Activated CD4-positive, alpha-beta T cell treated with anti-CD3 and anti-CD28 coated beads, Interleukin-2, amount 50 U/mL, for 4 hours (primary cell): ENCODE measurements at places on chromosomes 2 and 18.

DNA sequence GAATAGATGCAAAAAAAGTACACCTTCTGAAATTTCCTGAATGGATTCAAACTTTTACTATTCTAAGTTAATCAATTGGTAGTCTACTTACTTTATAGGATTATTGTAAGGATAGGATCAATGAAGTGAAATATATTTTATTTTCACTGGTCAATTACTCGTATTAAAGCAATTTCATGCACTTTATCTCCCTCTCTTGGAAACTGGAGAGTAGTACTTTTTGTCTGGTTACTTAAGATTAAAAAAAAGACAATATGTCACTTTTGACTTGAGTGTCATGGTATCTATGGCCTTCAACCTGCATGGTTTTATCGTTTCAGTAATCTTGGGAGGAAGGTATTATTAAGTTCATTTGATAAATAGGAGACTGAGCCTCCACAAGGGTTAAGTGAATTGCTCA is 1.0 kb upstream of the KYNU start:
- DNase-seq: no peak

- DNase-seq: no peak
Observed at GRCh38 chr2:217206016-217206725, 346.3 kb upstream of the TNP1 start.

DNA sequence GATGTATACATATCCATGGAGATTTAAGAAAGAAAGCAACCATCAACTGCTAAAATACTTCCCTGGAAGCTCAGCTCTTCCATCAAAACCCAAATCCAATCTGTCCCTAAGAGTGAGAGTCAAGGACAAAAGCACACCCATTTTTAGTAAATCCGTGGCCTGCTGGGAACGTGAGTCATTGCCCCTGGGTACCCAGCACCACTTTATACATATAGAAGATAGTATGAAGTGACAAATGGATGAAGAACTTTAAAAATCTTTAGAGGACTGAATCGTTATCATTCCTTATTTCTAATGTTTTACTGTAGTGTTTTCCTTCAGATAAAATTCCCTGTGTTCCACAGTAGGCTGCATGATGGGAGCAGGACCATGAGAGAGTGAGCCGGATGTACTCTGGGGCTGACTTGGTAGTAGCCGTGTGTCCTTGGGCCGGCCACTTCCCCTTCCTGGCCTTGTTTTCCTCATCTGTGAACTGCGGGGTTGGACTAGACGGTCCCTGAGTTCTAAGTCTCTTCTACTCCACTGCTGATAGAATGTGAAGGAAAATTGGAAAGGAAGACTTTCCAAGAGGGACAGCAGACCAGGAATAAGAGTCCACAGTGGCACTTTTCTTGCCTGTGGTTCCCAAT is 28.5 kb upstream of the CEP68 start:
- DNase-seq: no peak

GRCh38 chr2:141341444-141341843 is 789.4 kb downstream of the LRP1B start:
- DNase-seq: no peak

- DNase-seq: no peak
Observed at GRCh38 chr18:76131738-76132137, 363.3 kb downstream of the ZNF516 start.

DNA sequence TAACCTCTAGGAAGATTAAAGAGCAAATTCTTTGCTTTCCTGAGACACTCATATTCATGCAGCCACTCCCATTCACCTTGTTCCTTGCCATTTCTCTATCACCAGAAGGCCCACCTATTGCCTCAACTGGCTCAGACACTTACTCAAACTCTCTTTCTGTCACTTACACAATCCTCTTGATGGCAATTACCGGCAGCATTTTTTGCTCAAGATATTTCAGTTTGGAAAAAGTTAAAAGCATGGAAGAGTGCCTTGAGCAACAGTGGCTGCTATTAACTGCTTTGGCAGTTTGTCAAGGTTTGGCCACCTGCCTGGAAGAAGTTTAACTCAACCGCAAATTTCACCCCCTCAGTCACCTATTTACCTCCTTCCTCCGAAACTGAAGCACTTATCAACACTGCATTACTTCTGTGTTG is 1104.0 kb upstream of the PIK3C3 start:
- DNase-seq: no peak

GRCh38 chr2:100039291-100039980 is 103.0 kb downstream of the AFF3 start:
- no peak for DNase-seq

DNA sequence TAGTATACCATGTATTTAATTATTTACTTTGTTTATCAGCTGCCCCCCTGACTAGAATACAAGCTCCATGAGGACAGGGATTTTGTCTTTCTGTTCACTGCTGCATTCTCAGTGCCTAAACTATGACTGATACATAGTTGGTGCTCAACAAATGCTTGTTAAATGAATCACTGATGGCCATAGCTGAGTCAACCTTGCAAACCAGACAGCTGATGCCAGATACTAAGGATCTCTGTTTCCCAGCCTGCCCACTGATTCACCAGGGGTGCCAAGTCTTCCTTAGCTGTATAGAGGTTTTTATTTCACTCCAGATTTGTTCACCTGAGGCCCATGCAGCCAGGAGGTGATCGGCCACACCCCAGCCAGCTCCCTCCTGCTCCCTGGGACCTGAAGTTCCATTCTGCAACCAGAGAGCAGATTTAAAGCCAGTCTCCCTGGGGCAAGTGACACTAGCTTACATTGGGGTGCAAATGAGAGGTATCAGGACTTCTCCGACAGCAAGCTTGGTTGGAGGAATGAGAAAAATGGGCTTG is 92.2 kb downstream of the C1QL2 start:
- no peak for DNase-seq

- no peak for DNase-seq
Observed at GRCh38 chr2:144774809-144775208, 254.9 kb upstream of the ZEB2 start.

DNA sequence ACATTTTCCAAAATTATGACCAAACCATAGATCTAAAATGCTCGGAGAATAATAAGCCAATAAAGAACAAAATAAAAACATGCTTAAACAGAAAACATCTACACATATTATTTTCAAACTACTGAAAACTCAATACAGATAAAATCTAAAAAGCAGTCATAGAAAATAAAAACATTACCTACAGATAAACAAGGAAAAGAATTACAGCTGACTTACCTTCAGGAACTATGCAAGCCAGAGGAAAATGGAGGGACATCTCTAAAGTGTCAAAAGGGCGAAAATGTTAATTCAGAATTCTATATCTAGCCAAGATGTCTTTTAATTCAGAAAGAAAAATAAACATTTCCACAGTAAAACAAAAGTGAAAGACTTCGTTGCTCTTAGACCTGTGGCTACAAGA is 112.9 kb upstream of the GYPC start:
- DNase-seq: no peak

DNA sequence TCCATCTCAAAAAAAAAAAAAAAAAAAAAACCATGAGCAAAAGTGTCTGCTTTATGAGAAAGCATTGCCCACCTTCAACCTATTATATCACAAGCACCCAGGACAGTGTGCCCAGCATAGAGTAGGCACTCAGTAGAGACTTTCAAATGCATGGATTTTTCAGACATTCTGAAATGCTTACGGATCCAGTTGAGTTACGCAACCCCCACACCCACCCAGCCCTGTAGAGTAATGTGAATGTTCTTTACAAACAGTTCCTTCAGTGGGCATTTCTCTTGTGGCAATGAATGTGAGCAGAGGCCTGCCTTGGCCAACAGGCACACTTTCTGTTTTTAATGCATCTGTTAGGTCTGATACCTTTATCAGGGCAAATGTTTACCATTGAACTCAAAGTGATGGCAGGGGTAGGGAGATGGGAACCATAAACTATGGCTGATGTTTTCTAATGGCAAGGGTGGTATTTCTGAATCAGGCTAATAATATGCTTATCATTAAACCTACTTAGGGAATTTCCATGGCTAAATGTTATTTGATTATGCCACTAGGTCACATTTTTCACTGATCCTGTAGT is 65.0 kb upstream of the RPL31 start:
- no peak for DNase-seq

- DNase-seq: no peak
Observed at GRCh38 chr2:172091761-172092566, 6.7 kb downstream of the DLX1 start.
